NCI-H187 treated with DMSO at 0.1 percent for 48 hours (cell line): ENCODE measurements at places on chromosomes 2 and 18.

DNA sequence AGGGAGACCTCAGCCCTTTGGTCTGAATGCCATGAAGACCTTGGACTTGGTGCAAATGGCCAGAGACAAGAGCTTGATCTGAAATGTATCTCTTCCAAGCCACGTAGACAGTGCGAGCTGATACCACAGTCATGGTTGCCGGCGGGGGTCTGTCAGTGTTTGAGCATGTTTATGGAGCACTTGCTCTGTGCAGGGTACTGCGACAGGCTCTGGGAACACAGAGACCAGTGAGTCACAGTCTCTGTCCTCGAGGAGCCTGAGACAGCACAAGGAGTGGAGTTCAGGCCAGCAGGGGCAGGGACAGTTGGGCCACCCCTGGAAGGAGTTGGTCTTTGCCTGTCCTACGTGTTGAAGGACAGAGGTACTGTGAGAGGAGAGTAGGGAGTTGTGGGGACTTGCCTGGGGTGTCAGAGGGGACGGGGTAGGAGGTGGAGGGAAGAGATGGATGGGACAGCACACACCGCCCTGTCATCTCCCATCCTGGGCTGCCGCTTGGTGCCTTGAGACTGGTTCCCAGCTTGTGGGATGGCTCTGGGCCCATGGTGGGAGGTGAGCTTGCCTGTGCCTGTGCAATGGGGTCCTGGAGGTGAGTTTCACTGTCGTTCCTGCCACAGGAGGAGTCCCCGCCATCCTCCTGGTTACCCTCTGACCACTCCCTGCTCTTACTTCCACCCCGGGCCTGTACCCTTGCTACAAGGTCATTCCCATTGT, 39.5 kb downstream of the ATP6V1C2 start:
- DNase-seq: no peak

GRCh38 chr2:160582490-160583145, 89.0 kb upstream of the RBMS1 start:
- DNase-seq: no peak

- DNase-seq: no peak
Measured at GRCh38 chr2:26556309-26557243, 78.7 kb upstream of the OTOF start.

GRCh38 chr18:47747260-47747795, 183.1 kb downstream of the SMAD2 start:
- DNase-seq: no peak

- DNase-seq: no peak
Measured at GRCh38 chr18:62863579-62864001, 148.2 kb downstream of the PHLPP1 start.

DNA sequence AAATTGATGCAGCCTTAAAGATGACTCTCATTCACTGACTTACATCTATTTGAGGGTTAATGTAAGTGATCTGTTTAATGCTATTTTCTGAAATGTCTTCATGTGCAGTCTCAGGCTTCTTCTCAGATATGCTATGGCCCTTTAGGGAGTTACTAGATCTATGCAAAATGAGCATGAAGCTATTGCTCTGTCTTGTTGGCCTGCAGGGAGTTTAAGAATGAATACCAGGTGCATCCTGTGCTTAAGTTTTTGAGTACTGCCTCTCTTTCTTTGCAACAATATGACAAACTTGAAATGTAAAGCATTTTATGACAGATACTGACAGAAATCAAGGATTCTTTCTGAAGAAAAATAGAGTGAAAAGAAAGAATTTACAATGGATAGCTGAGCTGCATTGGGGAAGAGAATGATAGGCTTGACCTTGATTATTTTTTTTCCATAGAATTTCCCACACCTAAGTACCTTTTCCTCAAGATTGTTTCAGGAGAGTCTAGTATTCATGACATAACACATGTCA, 1058.3 kb upstream of the TMEFF2 start:
- no peak for DNase-seq

GRCh38 chr2:125160947-125161346, 1135.9 kb downstream of the CNTNAP5 start:
- no peak for DNase-seq

- DNase-seq: no peak
Measured at GRCh38 chr18:59466980-59467379, 107.9 kb upstream of the LMAN1 start.

DNA sequence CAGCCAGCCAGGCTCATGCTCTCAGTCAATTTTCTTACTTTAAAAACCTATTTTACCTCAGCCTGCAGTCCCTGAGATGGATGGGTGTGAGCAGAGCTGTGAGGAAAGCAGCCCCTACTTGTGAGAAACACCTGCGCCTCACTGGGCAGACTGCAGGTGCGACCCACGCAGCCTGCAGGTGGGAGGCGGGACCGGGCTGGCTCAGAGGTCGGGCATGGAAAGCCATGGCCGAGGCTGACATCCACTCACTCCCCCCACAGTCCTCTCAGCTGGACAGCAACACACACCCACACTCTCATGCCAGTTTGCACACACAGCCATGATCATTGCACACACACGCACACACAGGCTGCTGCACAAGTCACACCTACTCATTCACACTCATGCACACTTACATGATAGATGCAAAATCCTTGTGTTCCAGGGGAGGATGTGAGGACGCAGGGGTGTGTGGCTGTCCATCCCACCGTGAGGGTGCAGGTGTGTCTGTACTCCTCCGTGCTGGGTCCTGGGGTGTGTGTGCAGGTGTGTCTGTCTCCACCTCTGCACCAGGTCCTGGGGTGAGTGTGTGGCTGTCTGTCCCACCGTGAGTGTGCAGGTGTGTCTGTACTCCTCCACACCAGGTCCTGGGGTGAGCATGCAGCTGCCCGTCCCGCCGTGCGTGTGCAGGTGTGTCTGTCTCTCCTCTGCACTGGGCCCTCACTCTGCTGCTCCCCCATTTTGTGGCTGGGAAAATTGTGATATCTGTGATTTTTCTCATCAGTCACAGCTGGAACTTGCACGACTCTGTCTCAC, 166.5 kb downstream of the RTP5 start:
- no peak for DNase-seq

GRCh38 chr2:166516712-166517303, 22.8 kb upstream of the SCN7A start:
- DNase-seq: no peak

DNA sequence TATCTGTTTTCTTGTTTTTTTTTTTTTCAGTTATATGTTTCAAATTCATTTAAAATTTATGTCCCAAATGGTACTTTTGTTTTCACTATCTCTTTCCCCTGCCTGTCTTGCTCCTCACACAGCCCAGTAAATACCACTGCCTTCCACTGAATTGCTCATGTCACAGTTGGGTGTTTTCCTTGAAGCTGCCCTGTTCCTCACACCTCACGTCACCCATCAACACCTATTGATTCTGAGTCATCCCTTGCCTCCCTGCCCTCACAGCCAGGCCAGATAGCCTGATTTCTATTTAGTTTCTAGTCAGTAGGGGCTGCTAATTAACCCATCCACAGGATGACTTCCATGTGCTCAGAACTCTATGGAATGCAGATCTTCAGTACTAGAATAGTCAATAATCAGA, 25.3 kb downstream of the FSHR start:
- DNase-seq: no peak

GRCh38 chr2:199895406-199895805, 15.7 kb upstream of the C2orf69 start:
- no peak for DNase-seq

DNA sequence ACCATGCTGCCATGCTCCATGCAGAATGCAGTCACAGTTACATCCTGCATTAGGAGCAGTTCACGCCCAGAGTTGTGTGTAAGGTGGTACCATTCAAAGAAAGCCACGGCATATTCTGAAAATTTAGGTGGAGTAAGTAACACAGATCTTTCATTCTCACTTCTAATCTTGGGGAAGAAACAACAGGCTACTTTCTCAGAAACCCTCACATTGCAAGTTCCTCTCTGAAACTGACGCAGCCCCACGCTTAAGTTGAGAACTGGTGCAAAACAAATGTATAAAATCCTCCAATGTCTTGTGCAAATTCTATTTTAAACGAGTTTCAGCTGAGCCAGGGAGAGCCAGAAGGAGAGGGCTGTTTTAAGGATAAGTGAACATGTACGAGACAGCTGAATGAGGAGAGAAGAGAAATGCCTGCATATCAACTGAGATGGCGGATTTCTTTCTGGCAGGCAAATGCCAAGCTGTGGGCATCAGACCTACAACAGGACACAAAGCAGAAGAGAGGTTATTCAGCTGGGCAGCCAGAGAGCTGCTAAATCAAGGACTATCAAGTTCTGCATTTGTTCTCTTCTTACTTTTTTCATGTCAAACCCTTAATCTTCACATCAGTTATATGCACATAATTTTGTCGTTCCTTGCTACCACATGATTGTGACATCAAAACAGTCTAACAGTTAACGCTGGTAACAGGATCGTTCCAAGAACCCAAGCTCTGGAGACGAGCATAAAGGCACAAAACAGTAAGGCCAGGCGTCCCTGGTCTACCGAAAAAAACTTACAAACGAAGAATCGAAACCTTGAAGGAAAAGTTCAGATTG, 6.4 kb downstream of the ARL4C start:
- no peak for DNase-seq

- DNase-seq: no peak
Measured at GRCh38 chr2:68935471-68935870, 17.2 kb downstream of the GKN2 start.

DNA sequence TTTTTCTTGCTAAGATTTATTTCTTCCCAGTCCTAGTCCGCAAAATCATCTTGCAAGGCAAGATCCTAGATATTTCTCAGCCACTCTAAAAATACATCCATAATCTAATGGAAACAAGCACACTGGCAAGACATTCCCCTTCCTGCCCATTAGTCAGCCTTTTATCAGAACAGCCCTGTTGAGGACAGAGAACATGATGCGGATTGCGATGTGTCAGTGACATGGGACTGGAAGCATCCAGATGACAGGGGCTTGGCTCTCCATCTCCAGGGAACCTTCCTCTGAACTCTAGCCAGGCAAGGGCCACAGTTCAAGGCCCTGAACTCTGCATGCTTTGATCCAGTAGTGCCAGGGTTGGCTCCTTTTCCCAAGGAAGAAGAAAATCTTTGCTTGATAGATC, 70.0 kb downstream of the VSNL1 start:
- DNase-seq: no peak

- no peak for DNase-seq
Measured at GRCh38 chr2:125679903-125680302, 976.1 kb upstream of the GYPC start.

- DNase-seq: no peak
Measured at GRCh38 chr2:222942977-222943376, 82.1 kb downstream of the ACSL3 start.

DNA sequence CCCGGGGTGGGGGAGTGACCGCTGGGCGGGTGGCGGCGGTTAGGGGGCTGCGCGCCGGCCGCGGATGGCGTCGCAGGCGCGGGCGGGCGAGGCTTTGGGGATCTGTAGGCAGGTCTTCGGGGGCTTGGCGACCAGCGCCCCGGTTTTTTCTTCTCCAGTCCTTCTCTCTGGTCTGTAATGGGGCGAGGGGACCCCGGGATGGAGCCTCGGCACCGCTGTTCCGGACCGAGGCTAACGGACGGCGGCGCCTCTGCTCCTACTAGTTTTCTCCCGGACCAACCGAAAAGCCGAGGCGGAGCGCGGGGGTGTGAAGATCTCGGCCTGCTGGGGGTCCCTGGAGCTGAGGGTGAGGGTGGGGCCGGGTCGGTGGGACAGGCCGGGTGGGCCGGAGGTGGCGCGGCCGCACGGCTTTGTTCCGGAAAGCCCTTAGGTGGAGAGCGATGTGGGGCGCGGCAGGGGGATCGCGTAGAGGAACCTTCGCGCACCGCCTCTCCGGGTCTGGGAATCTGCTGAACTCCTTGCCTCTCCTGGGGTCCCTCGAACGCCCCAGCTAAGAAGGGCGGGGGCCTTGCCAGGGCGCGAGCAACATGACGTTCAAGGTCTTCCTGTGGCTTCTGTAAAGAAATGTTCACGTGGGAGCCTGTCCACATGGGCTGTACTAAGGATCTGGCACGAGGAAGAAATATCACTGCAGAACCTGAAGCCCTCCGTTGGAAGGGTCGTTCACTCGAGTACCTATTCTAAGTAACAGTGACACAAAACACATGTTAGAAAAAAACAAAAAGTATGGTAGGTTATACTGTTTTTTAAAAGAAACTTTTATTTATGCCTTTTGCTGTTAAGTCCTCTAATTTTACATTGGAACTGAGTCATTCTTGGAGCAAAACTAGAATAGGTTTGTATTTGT, 861 bp downstream of the SLC39A10 start:
- no peak for DNase-seq

DNA sequence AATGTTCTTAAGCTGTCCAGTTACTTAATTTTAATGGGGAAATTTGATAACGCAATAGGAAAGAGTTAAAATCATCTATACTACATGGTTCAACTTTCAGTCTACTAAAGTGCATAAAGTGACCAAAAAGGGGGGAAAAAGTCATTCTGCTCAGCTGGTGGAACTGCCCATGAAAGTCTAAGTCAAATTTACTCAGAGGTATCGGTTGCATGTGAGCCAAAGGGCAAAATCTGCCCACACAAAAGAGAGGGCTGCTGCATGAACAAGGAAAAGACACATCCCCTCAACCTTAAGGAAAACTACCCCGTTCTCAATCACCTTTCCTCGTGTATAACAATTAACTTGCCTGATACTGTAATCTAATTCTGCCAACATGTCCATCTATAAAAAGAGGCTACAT, 126.1 kb downstream of the TCF4 start:
- DNase-seq: no peak

DNA sequence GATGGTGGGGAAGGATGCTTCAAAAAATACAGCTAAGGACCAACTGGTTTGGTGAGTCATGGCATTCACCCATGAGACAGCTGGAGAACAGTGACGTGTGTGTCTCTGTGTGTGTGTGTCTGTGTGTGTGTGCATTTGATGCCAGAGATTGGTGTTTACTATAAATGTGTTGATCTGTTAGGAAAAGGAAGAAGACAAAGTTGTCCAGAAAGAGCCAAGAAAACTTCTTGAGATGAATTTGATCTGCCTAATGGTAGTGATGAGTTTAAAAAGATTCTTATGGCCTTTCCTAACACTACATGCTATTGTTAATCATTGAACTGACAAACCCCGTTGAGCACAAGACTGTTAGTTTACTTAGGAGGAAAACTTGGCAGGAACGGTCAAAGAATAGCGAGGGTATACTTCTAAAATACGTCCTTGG, 36.4 kb upstream of the IL1R1 start:
- DNase-seq: no peak
